ENCODE measurements at places on chromosomes 1 and 21.

DNA sequence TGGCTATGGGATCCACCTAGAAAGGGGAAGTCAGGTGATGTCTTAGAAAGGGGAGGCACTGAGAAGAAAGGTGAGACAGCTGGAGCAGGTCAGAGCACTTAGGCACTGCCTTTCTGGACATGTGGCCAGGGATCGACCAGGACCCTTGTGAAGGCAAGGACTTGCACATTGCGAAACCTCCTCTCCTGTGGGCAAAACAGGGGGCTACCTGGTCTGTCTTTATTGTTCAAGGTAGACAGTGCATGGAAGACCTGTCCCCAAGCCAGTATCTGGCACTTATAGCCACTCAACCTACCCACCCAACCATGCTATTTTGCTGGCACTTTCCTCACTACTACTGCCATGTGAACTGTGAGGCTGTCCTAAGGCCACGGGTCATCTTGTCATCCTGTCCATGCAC lies 67.2 kb downstream of the NAV1 start:
- no peak for DNase-seq

- no peak for DNase-seq
Observed at GRCh38 chr21:37184784-37185593, 82.1 kb downstream of the VPS26C start.

DNA sequence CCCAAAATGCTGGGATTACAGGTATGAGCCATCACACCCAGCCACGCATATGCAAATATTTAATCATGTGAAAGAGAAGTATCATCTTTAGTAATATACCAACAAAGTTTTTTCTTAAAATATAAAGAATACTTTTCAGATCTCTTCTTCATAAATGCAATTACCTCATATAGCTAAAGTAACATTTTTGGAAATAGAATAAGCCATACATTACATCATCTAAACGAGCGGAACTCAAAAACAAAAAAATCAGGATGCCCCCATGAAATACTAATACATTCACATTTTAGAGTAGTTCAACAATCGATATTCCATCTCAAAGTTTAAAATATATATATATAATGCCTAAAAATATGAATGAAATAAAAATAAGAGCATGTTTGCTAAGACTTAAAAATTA lies 4.7 kb downstream of the NDC1 start:
- DNase-seq = no peak

- DNase-seq = no peak
Observed at GRCh38 chr1:226870401-226871279, at the start of gene PSEN2. TSS of gene PSEN2 (plus strand) at chr1:226870616. CDS start at chr1:226881908, 11,292 bp downstream.

DNA sequence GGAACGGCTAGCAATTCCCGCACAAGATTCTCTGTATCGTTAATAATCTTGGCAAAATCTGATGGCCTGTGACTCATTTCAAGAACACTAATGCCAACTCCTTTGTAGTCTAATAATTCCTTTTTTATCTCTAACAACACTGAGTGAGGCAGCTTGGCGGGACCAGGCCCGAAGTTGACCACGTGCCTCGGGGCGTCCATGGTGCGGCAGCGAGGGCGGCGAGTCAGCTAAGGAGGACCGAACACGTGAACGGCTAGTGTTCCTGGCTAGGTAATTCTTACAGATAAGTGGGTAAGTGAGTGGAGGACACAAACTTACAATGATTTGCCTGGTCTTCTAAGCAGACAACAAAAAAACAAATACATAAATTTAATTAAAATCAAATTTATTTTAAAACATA lies 49.3 kb upstream of the ADGRL4 start:
- DNase-seq = no peak

DNA sequence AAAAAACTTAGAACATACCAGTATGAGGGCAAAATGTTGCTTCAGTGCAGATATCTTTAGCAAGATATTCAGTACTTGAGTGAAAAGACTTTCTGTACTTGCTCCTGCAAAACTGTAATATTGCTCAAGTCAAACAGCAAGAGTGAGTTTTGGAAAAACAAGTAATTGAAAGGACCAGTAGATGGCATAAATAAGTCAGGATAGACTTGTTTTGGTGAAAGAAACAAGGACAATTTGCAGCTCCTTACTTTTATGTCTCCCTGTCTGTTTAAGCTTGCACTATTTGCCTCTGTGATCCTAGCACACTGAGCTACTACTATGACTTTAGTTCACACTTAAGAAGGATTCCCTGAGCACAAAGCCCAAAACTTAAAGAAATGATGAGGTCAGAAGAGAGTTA lies 39.1 kb downstream of the IFI44 start:
- DNase-seq = no peak

- no peak for DNase-seq
Observed at GRCh38 chr1:27157194-27157593, 2.3 kb upstream of the SLC9A1 start.

DNA sequence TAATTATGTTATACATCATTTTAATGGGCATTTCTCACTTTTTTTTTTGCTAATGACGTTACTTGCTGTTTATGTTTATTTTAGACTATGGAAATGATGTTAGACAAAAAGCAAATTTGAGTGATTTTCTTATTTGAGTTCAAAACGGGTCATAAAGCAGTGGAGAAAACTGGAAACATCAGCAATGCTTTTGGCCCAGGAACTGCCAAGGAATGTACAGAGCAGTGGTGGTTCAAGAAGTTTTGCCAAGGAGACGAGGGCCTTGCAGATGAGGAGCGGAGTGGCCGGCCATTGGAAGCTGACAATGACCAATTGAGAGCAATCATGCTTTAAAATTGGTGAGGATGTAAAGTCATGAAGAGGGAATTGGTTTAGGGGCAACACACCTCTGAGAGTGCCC lies 32.1 kb upstream of the KCNE2 start:
- DNase-seq = no peak

GRCh38 chr1:26119892-26120608 lies 8.4 kb downstream of the PDIK1L start:
- DNase-seq = no peak

GRCh38 chr21:15978215-15978738 lies 248.5 kb downstream of the USP25 start:
- DNase-seq = no peak

DNA sequence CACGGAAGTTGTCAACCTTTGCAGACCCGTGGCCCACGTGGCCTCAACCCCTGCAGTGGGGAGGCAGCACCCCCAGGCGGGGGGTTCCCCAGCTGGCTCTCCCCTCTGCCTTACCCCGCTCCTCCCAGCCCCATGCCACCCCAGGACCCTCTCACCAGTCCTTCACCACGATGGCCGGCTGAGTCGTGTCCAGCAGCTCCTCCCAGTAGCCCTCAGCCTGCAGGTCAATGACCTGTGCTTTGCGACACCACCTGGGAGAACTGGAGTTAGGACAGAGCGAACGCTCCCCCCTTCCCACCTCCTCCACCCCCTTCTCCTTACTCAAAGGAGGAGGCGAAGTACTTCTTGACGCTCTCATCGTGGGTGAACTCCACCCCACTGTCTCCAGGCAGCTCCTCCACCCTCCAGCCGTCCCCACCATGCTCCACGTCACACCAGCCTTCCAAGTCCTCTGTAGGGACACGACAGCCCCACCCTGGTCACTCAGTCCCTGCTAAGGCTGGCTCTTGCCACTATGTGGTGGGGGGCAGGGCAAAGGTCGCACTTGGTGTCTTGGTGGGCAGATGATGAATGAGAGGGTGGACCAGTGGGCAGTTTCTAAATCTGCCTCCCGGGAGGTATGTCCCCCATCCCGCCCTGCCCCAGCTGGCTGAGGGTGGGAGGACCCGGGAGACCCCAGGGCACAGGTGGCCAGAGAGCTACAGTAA lies 4.5 kb downstream of the FBXO2 start:
- no peak for DNase-seq

- no peak for DNase-seq
Observed at GRCh38 chr1:6498576-6499111, 7.2 kb upstream of the PLEKHG5 start.

DNA sequence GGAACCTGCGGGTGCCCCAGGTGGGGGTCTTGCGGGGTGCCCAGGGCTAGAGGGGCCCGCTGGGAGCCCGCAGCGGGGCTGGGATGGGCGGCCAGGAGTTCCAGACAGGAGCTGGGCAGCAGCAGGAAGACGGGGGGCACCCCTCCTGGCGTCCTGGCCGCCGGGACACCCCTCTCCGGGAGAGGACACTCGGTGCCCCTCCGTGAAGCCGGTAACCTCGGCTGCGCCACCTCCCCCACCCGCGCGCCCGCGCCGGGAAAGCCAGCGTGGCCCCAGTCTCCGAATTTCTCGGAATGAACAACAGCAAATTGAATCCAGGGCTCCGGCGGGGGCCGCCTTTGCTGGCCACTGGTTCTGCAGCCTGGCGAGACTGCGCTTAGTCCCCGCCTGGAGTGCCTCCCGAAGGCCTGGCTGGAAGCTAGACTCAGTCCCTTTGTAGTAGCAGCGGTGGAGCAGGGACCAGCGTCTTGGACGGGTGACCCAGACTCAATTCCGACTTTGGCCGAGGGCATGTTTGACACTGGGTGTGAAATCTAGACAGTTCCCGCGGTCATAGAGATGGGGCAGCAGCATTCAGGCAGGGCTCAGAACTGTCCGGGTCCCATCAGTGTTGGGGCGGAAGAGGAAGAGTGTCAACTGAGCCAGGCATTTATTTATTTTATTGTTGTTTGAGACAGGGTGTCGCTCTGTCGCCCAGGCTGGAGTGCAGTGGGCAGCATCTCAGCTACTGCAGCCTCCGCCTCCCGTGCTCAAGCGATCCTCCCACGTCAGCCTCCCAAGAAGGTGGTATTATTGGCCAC lies 773 bp downstream of the IFNGR2 start:
- DNase-seq = no peak

DNA sequence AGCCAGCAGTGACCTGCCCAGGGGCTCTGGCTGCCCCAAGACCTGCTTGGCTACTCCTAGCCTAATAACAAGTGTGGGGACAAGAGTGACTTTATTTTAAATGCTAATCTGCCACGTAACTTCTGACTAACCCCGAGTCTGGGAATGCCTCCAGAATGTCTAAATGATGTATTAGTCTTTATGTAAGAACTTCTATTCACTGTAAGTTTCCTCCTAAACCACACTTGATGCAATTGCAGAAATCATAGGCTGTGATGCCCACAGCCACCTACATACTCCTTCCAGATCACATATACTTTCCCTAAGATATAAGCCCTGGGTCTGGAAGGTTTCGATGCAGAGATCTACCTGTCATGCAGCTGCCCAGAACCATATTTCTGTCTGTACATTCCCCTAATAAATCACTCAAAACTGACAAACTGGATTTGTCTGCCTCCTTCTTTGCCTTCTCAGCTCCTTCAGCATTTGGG lies 5.9 kb upstream of the VPS45 start:
- DNase-seq = no peak

GRCh38 chr1:110083061-110083865 lies 12.8 kb upstream of the ALX3 start:
- DNase-seq = no peak

DNA sequence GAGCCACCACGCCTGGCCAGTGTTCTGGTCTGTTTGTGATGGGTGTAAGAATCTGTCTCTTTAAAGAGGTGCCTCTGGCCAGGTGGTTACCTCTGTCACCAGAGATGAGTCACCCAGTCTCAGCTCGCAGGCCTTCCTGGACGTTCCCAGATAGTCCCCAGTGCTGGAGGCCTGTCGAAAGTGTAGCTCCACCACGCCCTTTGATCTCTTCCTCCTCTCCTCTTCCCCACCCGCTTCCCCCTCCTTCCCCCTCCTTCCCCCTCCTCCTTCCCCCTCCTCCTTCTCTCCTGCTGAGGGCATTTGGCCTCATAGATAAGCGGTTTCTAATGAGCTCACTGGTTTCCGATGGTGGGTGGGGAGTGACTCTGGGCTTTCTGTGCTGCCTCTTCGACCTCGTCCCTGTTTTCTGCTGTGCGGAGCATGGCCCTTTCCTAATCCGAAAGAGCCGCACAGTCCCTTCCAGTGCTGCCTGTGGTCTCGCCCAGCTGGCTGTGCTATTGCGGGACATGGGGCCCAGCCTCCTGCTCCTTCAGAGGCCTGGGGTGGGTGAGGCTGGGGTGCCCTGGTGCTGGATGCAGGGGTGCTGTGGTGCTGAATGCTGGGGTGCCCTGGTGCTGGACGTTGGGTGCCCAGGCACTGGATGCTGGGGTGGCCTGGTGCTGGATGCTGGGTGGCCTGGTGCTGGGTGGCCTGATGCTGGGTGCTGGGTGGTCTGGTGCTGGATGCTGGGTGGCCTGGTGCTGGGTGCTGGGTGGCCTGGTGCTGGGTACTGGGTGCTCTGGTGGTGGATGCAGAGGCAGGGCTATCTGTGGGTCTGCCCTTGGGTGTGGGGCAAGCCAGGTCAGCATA lies 19.2 kb downstream of the AGPAT3 start:
- DNase-seq = no peak
